Kidney (tissue), 22 donors: ENCODE measurements at places on chromosomes 5 and 9. TPM values are rescaled to one million over a fixed set of nuclear protein-coding genes. Genes with fewer than 3 reads are reported as not detected.

- DNase-seq = no peak
These were observed 95.0 kb downstream of the MACIR start for GRCh38 chr5:103353581-103353980.

- no peak for DNase-seq
These were observed 422.2 kb upstream of the TLE4 start for GRCh38 chr9:79149585-79149984.

The CATSPER3 gene
- 1.4 TPM for polyA plus RNA-seq

- no peak for DNase-seq
These were observed 1.6 kb downstream of the RFESD start for GRCh38 chr5:95647886-95648860.

DNA sequence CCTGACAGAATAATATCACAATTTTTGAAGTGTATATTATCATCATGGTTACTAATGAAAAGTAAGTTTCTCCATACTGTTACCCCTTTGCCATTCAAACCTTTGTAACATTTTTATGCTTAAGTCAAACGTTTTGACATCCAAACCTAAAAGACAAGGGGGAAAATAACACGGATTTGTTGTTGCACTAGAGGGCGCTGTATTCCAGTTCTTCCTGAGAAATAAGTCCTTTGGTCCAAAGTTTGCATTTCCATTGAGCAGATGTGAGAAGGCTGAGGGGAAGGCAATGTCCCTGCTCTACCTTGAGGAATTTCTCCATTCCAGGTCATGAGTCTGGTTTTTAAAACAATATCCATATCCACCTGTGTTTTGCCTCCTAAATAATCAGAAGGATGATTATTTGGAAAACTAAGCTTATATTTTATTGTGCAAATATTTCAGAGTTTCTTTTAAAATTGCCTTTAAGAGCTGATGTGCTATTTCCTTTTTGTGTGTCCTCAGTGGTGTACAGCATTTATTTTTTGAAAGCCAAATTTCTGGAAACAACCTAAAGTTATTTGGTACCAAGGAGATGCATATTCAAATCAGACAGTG, 9.7 kb downstream of the LECT2 start:
- DNase-seq = peak; percentile 86

DNA sequence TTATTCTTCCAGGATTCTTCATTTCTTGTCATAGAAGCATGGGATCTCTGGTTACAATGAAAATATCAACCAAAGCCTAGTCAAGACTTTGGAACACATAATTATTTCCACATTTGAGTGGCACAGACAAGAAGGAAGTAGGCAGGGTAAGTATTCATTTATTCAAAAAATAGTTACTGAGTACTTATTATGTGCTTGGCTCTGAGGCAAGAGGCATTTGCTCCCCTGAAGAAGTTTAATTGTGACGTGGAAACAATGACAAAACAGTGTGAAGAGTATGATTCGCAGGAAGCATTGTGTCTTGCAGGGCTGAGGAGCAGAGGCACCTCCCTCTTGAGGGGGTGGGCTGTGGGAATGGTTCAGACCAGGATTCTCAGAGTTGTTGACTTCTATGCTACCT, 45.0 kb upstream of the TNFSF15 start:
- DNase-seq = no peak

GRCh38 chr5:33073881-33074327, 362.8 kb downstream of the NPR3 start:
- DNase-seq = no peak

- no peak for DNase-seq
These were observed 100.2 kb upstream of the IL12B start for GRCh38 chr5:159430361-159431012.

DNA sequence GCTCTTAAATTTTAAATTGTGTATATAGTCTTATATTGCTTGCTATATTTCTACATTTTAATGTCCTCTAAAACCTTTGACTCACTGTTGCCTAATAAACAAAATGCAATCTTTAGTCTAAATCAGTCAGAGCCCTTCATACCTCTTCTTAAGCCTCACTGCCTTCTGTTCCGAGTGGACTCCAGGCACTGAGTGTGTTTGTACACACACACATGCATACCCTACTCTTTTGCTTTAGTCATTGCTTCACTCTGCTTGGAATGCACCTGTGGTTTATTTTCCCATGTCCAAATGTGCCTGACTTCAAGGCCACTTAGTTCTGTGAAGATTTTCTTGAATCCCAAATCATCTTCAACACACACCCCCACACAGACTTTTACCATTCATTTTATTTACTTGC, 60.9 kb downstream of the SLC12A2 start:
- DNase-seq = no peak

- DNase-seq = no peak
These were observed 110.8 kb downstream of the SMARCA2 start for GRCh38 chr9:2125906-2126305.

GRCh38 chr5:88045931-88046461, 222.6 kb downstream of the TMEM161B start:
- no peak for DNase-seq

The PRRX2 gene
- polyA plus RNA-seq = 2.3 TPM

DNA sequence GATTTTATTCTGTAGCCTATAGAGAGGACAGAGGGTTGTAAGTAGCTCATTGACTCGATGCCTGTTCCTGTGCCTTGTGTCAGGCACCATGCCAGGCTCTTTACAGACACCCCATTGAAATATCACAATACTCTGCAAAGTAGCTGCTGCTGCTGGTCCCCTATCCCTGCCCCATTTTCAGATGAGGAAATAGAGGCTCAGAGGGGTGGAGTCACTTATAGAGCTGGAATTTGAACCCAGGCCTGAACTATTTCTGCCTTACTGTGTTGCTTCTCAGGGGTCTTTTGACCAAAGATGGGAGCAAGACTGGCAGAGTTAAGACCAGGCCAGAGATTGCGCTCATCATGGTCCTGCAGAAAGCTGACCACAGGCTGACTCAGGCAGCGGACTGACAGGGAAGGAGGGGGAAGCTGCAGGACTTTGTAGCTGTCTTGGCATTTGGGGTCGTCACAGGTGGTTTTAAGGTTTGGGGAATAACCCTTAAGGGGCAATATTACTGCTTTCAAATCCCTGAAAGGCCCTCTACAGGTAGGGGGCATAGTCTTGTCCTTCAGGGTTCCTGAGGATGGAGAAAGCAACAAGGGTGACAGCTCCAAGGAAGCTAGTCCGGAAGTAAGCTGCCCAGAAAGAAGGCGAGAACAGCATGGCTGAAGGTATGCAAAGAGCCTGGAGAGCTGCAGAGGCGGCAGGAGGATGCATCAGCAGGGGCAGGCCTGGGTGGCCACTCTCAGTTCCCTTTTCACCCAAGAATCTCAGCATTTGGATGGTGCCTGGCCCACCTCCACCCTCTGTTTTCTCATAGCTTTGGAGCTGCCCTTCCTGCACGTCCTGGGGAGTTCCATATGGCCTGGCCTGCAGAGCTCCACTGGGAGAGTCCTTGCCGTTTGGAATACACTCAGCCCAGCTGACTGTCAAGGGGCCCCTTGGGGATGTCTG, 18.3 kb upstream of the NDST1 start:
- no peak for DNase-seq

The ACOT12 gene
- polyA plus RNA-seq = 2.2 TPM

DNA sequence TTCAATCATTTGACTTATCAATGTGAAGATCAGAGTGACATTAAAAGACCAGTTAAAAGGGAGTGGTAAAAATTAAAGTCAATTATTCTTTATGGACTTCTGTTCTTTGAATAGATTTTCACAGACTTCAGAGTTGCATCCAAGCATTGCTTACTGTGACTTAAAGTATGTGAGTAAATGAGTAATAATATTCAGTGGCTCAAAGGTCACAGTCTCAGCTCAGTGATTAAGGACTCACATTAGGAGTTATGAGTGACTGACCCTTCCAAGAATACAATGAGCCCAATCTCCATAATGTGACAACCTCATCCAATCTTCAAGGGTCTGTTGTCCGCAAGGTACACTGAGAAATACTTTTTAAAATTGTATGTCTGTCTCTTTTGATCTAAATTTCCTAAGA, 811.2 kb downstream of the BRINP1 start:
- no peak for DNase-seq

DNA sequence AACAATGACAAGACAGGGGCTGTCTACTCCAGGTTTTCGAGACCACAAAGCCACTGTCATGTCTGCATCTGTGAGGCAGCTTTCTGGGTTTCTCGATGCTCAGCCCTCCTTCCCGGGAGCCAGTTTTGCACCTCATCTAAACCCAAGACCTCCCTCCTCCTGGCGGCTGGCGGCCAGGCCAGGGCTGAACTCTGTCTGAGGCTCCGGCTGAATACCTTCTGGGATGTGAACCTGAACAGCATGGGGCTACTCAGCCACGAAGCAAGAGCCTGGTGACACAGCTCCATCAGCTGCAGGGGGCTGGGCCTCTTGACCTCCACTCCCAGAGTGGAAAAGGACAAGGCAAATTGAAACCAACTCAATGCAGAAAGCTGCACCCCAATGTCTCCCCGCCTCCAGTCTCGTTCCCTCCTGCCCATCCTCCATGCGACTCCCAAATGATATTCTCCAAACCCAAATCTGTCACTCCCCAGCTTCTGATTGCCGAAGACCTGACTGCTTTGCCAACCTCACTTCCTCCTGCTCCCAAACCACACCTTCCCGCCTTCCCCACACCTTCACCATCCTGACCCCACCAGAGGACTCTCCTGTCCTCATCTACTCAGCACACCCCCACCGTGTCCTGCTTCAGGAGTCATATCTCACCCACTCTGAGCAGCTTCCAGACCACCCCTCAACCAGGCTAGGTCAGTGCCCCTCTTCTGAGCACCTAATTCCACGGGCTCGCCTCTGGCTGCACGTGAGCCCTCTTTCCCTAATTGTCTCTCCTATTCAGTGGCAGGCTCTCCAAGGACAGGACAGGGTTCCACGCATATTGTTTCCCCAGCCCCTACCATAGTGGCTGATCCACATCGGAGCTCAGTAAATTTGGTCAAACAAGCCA, 4.5 kb downstream of the ANKS6 start:
- peak; percentile 78 for DNase-seq
